ENCODE measurements at places on chromosomes 6 and 20.

DNA sequence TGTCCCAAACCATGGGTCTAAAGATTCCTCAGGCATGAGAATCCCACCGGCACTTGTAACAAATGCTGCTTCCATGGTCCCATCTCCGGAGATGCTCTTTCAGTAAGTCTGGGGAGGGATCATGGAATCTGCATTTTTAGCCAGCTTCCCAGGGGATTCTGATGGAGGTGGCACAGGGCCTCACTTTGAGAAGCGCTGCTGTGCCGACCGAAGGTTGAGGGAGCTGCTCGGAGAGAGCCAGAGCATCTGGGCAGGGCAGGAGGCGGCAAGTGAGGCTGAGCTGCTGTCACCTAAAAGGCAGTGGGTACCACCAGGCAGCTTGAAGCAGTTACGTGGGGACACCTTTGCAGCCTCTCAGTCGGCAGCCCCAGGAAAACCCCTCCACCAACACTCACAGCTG is 100.2 kb upstream of the CDYL start:
- no peak for DNase-seq

DNA sequence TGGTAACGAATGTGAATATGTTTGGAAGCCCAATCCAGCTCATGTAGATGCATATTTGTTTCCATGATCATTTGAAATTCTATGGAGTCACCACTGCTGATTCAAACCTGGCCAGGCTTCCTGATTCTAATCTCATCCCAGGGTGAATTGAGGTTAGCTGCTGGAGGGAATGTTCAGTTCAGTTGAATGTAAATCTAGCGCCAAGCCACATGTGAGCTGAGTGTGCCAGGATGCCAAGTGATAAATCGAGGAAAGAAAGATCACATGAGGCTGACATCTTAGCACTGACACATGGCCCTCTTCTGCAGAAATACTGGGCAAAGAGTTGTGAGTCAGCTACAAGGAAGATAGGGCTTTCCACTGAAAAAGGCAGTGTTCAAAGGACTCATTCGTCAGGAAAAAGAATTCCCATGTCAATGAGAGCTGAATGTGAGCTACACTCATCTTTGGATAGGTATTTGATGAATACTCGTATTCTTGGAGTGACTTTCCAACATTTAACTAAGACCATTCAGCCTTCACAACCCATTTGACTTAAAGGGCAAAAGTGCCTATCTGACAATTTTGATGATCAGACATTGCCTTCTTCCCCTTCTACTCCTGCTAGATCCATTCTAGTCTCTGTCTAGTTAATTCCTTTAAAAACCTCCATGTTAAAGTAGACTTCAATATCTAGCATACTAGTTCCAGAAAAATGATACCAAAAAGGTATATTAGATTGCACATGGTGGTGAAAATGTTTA is 172.1 kb downstream of the MTFR2 start:
- DNase-seq, result no peak

- DNase-seq, result no peak
Measured at GRCh38 chr6:74117113-74117512, 421.1 kb downstream of the CD109 start.

DNA sequence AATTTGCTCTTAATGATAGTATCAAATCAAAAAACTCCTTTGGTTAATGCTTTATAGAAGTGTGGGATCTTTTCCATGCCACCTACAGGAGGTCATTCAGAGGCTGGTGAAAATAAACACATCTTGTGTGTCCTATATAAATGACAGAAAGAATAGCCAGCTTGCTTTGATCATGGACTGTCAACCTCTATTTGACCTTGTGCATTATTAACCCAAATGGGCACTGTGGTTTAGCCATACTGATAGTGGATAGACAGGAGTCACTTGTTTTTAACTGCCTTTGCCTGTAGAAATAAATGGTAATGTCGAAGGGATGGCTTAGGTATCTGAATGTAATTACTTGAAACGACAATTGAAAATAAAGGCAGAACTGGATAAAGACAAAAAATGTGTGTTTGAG is 123.8 kb downstream of the CDKAL1 start:
- DNase-seq, result no peak

GRCh38 chr6:151869345-151869744 is 61.9 kb downstream of the ESR1 start:
- no peak for DNase-seq

DNA sequence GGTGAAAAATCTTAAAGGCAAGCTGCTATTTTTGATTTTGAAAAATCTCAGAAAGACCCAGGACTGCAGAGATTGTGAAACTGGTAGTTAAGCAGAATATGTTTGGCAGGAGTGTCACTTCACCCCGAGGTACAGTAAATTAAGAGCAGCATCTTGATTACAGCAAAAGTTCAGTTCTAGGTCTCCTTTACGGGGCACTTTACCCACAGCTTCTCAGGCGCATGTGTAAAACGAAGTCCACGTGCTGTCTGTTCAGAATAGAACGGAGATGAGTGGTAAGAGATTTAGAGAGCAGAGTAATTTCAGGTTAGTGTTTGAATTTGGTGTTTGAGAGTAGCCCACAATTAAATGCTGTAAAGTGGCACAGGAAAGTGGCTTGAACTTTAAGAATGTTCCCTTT is 84.0 kb downstream of the FARS2 start:
- DNase-seq, result no peak
